ENCODE measurements at places on chromosomes 1 and 21.

- no peak for DNase-seq
These were observed 1.6 kb downstream of the LCE2A start for GRCh38 chr1:152699746-152700145.

- no peak for DNase-seq
These were observed 1.0 kb upstream of the IER5 start for GRCh38 chr1:181087400-181087901.

GRCh38 chr1:156160743-156161171 lies 7.4 kb downstream of the SEMA4A start:
- peak; percentile 70 for DNase-seq

GRCh38 chr1:59071289-59071688 lies 225.6 kb upstream of the FGGY start:
- no peak for DNase-seq

- DNase-seq, result no peak
These were observed 25.2 kb downstream of the ILDR2 start for GRCh38 chr1:166950156-166950555.

GRCh38 chr21:26539566-26539965 lies 33.5 kb downstream of the CYYR1 start:
- DNase-seq, result no peak

DNA sequence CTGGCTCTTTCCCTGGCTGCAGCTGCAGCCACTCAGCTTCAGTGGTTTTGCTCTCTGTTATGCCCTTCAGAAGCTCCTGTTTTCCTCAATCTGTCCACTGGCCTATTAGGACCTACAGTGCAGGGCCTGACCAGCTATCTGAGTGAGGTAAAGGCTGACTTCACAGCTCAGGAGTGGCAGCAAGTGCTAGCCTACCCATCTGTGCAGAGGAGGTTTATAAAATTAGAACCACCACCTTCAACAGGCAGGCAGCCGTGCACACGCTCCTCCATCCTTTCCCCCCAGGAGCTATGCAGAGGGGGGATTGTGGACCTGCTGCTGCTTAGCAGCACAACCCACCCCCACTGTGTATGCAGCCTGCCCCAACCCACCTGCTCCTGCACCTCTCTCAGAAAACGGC lies 8.3 kb downstream of the ADAR start:
- no peak for DNase-seq

- no peak for DNase-seq
These were observed 138.5 kb upstream of the SGIP1 start for GRCh38 chr1:66395202-66396061.

DNA sequence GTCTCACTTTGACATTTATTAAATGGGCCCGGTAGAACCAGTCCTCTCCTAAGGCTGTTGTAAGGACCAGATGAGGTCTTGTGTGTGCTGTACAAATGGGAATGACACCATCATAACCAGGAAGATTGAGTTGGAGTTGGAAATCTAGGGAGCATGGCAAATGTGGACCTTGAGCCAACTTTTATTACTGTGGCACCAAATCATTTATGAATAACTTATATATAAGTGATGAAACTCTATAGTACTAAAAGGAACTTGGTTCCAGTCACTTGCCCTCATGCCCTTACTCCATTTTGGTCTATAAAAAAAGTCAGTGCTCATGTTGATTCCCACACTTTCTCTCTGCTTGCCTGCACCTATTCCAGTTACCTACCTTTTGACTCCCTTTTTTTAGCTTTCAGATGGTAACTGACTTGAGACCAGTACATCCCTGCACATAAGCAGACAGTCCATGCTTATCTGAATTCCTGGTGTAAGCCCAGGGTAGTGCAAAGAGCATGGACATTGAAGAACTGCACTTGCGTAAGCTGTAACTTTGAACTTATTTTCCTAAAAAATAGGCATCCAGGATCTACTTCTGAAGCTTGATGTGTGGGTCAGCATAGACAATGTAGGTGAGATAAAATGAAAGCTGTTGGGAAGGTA lies 210.6 kb downstream of the PBX1 start:
- DNase-seq, result no peak

GRCh38 chr1:92957030-92957734 lies 4.1 kb downstream of the DIPK1A start:
- no peak for DNase-seq

DNA sequence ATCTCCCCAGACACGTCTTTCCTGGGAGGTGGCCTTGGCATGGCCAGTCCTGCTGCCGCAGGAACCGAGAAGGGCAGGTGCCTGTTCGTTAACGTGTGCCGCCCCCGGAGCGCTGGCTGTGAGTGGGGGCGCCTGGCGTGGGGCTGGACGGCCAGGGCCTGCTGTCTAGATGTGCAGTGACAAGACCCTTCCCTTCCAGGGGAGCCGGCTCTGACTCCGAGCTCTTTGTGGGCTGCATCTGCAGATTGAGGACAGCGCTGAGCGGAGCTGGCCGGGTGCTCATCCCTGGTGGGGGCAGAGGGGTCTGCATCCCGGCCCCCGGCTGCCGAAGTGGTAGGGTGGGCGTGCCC lies 13.0 kb downstream of the COL18A1 start:
- DNase-seq, result no peak

GRCh38 chr1:1942753-1943656 lies 23.9 kb upstream of the TMEM52 start:
- DNase-seq, result no peak
